ENCODE measurements at places on chromosomes 4 and X.

GRCh38 chr4:8202108-8203051, 3.3 kb downstream of the SH3TC1 start:
- DNase-seq = no peak

- DNase-seq = no peak
These were observed 16.2 kb downstream of the AFF1 start for GRCh38 chr4:86950831-86951525.

DNA sequence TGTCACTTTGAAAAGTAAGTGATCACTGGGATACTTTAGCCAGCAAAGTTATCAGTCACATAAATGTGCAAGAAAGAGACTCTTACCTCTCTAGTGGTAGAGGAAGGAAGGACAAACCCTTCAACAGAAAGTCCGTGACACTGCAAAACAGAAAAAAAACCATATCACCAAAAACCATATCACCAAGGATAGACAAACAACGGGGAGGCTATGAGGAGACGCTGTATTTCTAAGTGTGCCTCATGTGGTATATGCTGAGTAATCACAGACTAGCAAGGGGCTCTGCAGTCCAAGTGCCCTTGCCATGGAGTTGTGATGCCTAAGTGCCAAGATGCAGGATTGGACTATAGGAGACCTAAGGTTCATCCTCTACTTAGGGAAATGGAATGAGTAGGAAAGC, 11.5 kb upstream of the HDAC8 start:
- no peak for DNase-seq

DNA sequence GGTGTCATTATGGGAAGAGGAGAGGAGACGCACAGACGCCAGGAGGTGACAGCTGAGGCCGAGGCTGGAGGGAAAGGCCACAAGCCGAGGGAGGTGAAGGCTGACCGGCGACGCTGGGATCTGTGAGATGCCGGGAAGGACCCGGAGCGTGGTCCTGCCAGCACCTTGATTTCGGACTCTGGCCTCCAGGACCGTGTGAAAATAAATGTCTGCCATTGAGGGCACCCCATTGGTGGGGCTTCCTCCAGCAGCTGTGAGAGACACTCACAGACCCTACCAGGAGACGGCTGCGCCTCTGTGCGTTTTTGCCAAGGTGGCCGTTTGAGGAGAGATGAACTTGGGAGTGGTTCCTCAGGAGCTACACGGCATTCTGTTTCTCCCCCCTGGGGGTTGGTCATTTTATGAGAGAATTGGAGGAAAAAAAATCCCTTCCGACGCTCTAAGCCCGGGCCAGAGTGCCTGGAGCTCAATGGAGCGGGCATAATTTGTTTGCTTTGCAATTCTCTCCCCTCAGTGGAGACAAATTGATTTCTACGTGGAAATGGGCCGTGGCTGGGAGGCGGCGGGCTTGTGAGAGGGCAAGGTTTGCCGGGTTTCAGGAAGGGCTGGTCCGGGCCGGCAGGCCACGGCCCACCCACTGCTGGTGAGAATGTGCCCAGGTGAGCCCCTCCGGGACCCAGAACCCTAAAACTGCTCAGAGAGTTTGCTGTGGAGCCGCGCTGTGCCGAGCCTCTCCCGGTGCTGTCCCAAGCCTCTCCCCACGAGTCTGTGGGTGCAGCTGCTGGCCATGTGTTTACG, 53.9 kb downstream of the CPZ start:
- no peak for DNase-seq

- DNase-seq = no peak
These were observed 1.5 kb downstream of the FHDC1 start for GRCh38 chr4:152937336-152938236.

DNA sequence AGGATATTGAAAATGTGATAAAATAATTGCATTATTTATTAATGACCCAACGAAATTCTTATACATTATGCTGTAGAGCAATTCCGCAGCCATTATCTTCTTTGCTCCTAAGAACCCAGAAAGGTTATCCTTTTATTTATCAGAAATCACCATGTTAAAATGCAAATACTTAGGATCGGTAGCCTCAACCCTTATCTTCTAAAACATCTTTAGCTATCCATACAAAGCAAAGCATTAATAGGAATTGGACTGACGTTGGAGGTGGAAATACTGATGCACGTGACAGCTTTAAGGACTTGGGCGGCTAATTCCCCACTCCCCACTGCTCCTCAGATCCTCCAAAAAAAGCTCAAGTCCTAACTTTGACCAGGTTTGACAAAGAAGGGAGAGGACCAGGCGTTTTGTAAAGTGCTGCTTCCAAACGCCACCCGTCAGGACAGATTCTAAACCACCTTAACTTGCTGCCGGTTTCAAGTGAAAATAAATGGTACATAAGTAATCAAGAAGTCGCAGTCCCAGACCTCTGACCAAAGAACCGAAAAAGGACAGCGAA, 539 bp upstream of the SPCS3 start:
- DNase-seq = no peak
